ENCODE measurements at places on chromosomes 6 and 20. TPM values are rescaled to one million over a fixed set of nuclear protein-coding genes. Genes with fewer than 3 reads are reported as not detected.

Gene PMEPA1
- total RNA-seq, result 1.5 TPM

Gene TGM3
- 0.19 TPM for total RNA-seq

Gene CDK19
- total RNA-seq, result 7.3 TPM

Gene ZBP1
- total RNA-seq, result not detected

Gene INSM1
- not detected for total RNA-seq

Gene C6orf58
- 0.19 TPM for total RNA-seq

Gene GTF3C6
- total RNA-seq, result 89.9 TPM

Gene GPX5
- total RNA-seq, result not detected

Gene C20orf202
- total RNA-seq, result not detected

Gene UFL1
- total RNA-seq, result 34.3 TPM

Gene ZFP57
- total RNA-seq, result not detected

Gene OXT
- total RNA-seq, result not detected
